ENCODE measurements at places on chromosomes 7 and 10.

- no peak for DNase-seq
Observed at GRCh38 chr7:28988810-28989209, 30.7 kb upstream of the TRIL start.

DNA sequence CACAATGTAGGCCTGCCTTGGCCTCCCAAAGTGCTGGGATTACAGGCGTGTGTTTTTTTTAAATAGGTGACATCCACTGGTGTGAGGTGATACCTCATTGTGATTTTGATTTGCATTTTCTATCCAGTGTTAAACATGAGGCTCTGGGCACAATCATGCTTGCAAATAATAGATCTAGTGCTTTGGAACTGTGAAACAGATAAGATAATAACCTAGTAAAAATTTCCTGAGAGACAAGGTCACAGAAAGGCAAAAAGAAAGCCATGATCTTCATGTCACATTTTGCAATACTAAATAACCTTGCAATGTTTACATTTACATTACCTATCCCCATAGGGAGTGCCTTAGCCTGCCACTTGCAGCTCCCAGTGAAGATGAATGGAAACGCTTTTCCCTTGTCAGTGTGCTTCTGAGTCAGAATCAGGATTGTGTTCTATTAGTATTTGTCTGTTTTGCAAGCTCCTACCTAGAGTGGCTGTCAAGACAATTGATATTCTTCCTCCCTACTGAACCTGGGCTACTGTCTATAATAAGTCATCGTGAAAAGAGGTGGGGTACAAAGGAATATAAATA, 256.5 kb downstream of the PHTF2 start:
- no peak for DNase-seq

GRCh38 chr10:5317547-5318107, 47.1 kb upstream of the UCN3 start:
- DNase-seq, result peak; percentile 90

- no peak for DNase-seq
Observed at GRCh38 chr10:118793545-118793944, 38.8 kb upstream of the CACUL1 start.

DNA sequence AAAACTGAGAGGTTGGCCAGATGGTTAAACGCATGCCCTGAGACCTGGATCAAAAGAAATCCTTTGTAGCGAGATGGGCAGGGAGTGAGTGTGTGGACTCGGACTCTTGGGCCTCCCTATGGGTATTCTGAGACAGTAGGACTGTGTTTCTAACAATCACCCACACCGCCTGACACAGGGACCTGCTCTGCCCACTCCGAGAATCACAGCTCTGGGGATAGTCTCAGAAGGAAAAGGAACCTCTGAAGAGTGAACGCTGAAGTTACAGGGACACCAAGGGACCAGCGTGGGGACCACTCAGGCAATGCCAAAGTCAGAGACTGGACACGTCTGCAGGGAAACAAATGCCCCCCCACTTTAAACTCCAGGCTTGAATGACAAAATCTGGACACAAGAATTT, 242.1 kb upstream of the TCERG1L start:
- DNase-seq, result no peak

GRCh38 chr10:108462005-108462404, 1297.5 kb upstream of the SORCS1 start:
- DNase-seq, result no peak

DNA sequence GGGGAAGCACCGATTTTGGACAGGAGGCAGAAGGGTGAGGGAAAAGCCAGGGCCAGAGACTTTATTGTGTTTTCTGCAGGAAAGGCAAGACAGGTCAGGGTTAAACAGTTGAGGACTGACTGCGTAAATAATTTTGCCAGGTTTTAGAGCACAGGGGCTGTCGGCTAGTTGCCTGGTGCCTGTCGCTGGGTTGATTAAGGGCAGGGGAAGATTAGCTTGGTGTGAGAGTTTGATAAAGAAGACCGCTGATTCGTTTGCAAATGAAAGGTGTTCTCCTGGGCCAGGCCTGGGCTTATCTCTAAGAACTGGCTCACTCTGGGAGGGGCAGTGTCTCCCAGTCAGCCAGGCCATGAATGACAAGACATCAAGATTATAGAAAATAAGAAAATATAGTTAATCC, 75.6 kb downstream of the SLC37A3 start:
- no peak for DNase-seq

GRCh38 chr10:108014145-108014901, 849.8 kb upstream of the SORCS1 start:
- no peak for DNase-seq

DNA sequence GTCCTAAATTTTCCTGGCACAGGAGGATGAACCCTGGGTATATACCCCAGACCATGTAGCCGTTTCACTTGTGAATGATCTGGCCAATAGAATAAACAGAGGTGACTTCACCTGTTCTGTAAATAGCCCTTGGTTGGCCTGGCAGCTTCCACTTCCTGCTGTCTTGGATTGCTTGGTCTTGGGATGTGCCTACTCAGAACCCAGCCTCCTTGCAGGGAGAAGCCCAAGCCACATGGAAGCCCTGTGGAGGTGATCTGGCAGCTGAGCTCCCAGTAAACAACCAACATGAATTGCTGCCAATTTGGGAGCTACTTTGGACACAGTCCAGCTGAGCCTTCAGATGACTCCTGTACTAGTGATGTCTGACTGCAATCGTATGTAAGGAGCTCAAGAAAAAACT, 4.8 kb upstream of the RAPGEF5 start:
- DNase-seq, result no peak

DNA sequence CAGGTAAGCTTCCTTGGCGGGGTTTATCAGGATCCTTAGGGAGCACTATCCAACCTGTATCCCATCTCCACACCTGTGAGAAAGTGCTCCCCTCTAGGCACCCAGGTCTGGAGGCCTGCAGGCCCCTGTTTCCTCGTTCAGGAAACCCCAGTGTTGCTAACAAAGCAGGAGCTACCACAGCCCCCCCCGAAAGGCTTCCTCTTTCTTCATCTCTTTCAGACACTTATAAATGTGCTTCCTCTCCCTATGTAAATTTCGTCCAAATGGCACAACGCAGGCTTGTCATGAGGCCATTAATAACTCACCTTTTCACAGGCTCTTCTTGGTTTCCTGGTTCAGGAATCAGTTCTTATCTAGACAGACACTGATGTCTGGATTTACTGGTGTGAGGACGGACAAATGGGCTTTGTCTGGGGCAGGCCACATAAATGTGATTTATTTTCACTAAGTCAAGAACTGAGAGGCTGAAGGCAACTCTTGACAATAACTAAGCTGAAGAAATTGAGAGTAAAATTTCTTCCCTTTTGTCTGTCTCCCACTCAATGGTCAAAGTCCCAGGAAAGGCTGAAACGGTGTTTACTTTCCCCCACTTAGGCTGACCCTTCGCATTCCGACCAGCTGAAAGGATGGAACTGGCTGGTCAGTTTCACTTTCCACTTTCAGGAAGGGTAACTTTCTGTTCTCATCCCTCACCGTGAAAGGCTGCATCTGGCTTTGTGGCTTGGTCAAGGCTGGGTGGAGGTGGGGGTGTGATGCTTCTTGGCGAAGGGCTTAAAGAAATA, 46.8 kb downstream of the PIK3AP1 start:
- DNase-seq, result no peak

GRCh38 chr10:107379601-107380000, 215.1 kb upstream of the SORCS1 start:
- no peak for DNase-seq

- no peak for DNase-seq
Observed at GRCh38 chr10:86974484-86974883, 6.2 kb downstream of the ADIRF start.

- no peak for DNase-seq
Observed at GRCh38 chr7:91564541-91564940, 300.3 kb downstream of the FZD1 start.

GRCh38 chr10:28952523-28952922, 275.2 kb downstream of the BAMBI start:
- no peak for DNase-seq

DNA sequence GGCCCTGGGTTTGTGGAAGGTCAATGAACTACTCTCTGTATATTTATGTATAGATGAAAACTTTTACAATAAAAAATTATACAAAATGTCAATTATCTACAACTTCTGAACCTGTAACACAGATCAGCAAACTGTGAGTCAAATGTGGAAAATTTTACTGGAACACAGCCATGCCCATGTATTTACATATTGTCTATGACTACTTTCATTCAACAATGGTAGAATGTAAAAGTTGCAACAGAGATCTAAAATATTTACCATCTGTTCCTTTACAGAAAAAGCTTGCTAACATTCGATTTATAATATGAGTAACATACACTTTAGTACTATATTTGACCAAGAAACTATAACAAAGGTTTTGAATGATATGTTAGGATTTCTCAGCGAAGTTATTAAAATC, 481.6 kb downstream of the PARD3 start:
- DNase-seq, result no peak

- DNase-seq, result no peak
Observed at GRCh38 chr10:101968940-101969321, 87.0 kb downstream of the ARMH3 start.

DNA sequence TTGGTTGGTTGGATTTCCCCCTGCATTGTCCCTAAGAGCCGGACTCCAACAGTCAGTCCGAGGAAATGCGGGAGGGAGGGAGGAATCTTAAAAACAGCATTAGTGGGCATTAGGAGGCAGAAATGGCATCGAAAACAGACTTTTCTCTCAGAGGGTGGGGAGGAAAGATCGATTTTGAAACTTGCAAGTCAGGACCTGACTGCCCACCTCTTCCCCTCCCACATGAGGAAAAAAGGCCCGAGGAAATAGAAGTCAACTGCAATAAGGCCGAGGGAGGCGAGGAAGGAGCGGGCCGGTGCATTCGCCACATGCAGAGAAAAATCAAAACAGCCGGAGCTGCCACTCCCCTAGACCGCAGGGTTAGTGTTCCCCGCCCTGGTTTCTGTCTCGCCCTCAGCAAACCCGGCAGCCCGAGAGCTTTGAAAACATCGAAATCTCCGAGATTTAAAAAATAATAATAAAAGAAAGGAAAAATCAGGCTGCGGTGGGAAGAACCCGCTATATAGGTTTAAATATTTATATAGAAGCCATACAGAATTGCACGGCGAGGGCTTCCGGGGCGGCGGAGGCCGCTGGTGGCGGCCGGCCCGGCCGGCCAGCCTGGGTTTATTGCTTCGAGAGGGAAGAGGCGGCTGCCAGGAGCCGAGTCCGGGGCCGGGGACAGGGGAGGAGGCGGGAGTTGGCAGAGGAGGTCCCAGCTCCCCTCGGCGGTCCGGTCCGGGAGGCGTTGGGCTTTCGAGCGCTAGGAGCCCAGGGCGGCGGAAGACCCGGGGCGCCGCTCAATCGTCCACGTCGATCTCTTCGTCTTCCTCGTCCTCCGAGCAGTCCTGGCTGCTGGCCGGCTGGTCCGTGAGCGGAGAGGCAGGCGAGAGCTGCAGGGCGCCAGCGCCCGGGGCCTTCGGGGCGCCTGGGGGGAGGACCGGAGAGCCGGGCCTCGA, 2.5 kb downstream of the LBX1 start:
- DNase-seq, result peak; percentile 34

- no peak for DNase-seq
Observed at GRCh38 chr10:74825371-74826141, 844 bp upstream of the KAT6B start.

DNA sequence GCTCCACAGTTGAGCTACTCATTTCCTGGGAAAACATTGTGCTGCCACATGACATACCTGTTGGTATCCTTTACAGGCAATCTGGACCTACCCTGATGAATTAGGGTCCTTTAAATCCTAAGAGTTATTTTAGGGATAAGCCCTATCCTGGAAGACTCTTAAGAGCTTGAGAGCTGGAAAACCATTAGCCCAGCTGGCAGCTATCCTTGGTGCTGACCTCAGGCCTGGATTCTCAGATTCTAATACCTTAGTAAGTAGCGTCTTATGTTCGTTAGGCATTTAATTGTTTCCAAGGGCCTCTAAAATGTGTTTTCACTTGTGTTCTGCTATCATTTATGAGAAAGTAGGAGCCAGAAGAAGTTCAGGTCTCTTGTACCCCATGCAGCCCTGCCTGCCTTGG, 93.0 kb upstream of the SORCS3 start:
- no peak for DNase-seq

GRCh38 chr7:68964060-68964459, 634.2 kb upstream of the AUTS2 start:
- no peak for DNase-seq

DNA sequence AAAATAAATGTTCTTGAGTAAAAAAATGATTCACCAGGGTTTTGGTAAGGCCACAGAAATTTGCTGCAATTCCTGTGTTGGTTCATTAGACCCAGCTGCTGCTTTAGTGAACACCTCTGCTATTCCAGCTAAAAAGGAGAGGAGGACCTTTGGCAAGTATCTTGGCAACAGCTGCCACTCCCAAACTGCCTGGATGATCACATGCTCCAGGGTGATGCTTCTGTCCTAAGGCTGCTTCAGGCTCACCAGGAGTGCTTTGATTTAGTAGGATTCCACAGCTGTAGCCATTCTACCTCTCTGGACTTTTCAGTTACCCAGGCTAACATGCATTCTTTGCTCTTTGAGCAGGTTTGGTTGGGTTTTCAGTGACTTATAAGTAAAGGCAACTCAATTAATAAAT, 82.6 kb upstream of the NPVF start:
- DNase-seq, result no peak

DNA sequence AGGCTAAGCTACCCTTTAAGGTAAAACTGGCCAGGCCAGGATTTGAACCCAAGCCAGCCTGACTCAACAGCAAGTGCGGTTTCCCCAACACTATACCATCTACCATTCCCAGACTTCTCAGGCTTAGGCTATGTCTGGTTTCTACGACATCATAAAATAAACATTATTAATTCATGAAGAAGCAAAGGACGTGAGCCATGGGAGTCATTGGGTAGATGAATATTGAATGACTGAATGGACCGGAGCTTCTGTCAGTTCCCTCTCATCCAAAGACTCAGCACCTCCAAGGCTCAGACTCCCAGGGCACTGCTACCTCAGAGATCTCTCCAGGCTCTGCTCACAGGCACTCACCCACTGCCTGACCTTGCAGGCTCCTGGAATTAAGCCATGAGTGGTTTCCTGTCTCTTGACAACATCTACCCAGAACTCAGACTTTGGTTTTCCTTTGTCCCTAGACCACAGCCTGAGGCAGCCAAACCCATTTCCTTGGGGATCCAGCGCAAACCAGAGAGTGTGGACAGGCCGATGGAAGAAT, 64.6 kb upstream of the STEAP1B start:
- peak; percentile 38 for DNase-seq

- no peak for DNase-seq
Observed at GRCh38 chr7:115252461-115252860, 330.6 kb downstream of the MDFIC start.

DNA sequence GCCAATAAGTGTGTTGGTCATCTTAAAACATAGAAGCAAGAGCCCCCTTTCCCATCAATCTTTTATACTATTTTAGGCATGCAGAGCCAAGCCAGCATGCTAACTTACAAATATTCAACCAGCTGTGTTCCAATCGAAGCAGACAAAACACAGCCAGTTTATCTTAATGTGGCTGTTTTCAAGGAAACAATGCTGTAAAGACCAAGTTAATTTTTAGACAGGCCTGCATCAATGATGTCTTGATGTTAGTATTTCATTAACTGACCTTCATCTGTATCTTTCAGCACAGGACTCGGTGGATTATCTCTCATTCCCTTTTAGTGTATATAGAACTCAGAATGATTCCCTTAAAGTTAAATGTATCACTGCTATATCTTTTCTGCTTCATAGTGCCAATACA, 262.0 kb upstream of the ZWINT start:
- no peak for DNase-seq

- no peak for DNase-seq
Observed at GRCh38 chr10:21265622-21266021, 259.9 kb downstream of the SKIDA1 start.

Data from activated CD4-positive, alpha-beta T cell treated with anti-CD3 and anti-CD28 coated beads, Interleukin-10, Interleukin-2, amounts not matched to agents 100 ng/mL and 50 ng/mL, durations not matched to agents 16 hours and 8 hours (primary cell).